MCF 10A (cell line): ENCODE measurements at places on chromosomes 4 and X.
A peak's percentile ranks its signal among the peaks of the same experiment; 100 is the strongest.

DNA sequence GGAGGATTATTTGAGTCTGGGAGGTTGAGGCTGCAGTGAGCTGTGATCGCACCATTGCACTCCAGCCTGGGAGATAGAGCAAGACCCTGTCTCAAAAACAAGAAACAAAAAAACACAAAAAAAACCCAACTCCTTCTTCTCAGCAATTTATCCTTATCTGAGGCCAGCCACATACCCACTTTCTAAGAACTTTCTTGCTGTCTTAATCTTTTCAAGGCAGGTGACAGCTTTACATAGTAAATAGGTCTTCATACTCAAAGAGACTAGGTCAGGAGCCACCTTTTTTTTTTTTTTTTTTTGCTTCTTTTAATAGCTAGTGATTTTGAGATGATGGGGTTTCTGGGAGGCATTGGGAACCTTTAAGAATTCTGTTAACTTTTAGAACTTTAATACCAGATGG, 26.1 kb upstream of the ZCCHC13 start:
- DNase-seq, result no peak

DNA sequence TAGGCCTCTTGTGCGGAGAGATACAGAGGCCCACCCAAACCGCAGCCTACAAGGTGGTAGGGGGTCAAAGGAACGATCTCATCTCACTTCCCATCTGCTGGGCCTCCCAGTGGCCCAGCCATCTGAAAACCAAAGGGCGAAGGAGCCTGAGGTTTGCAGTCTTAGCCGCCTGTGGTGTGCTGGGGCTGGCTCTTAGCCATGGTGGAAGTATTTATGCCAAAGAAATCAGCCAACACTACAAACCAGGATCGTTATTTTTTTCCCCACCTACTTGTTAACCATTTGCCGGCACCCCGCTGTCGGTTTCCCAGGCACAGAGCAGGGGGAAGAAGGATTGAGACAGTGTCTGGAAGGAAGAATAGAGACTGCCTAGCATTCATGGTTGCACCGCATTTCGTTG, 30.9 kb upstream of the CDKL5 start:
- DNase-seq, result no peak

DNA sequence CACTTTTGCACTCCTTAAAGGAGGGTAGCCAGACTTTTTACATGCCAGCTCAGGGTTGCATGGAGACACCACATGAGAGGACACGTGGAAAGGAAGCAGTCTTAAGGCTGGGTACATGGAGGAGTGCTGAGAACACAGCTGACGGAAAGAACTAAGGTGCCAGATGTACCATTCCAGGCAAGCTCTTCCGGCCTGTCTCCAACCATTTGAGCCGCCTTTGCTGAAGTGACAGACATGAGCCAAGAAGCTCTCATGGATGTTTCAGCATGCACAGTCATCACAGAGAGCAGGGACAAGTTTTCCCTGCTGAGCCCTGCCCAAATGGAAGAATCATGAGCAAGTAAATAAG, 83.4 kb upstream of the BMP2K start:
- DNase-seq, result no peak

DNA sequence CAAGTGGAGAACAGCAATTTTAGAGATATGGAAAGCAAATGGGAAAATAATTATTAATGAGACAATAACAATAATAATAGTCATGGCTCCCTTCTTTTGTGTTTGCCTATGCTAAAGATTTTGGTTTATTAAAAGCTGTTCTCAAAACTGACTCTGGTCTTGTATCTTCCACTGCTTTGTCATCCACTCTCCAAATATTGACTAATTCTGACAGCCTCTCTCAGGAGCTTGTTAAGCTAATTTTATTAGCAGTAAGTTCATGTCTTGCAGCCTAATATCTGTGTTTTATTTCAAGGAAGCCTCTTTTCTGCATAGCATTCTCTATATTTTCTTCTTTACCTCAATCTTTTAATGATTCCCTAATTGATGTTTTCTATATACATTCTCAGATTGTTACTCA, 1419.8 kb downstream of the ARAP2 start:
- no peak for DNase-seq

DNA sequence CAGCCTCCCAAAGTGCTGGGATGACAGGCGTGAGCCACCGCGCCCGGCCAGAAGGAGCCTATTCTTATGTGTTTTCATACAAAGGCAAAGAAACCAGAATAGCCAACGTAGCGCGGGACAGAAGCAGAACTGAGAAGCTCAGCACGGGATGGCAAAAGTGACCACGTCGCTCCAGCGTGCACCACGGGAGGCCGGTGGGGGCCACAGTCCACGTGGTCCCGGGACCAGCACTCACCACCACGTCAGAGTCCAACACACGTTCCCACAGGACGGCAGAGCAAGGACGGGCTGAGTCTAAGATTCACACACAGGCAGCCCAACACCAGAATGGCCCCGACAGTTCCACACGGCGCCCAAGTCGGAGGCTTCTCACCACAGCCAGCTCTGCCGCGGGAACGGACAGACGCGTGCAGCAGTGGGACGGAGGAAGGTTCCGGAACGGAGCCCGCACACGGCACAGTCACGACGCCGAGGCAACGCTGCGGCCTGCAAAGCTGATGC, 18.8 kb upstream of the GTPBP6 start:
- DNase-seq, result no peak

DNA sequence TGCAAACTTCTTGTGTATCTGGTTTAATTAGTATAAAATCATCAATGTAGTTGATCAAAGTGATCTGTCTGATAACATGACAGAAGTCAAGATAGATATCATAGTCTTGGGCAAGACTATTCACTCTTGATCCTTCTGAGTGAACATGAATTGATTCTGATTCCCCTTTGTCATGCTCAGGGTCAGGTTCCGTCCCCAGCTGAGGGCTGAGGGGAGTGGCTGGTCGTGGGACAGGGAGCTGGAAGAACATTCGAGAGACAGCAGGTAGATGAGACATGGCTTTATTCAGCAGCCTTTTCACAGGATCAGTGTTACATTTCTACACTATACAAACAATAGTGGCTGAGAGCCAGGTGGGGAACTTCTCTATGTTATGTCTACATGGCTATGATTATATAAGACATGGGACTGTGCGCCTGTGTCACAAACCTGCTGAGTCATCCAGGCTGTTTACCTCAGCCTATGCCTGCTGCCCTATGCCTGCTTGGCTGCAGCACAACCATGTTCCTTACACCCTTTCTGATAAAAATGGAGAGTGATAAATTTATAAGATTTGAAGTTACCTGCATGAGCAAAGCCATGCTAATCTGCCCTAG, 586.9 kb upstream of the NR3C2 start:
- DNase-seq, result peak; percentile 54

GRCh38 chr4:2251073-2251794, 9.3 kb upstream of the HAUS3 start:
- DNase-seq, result no peak

DNA sequence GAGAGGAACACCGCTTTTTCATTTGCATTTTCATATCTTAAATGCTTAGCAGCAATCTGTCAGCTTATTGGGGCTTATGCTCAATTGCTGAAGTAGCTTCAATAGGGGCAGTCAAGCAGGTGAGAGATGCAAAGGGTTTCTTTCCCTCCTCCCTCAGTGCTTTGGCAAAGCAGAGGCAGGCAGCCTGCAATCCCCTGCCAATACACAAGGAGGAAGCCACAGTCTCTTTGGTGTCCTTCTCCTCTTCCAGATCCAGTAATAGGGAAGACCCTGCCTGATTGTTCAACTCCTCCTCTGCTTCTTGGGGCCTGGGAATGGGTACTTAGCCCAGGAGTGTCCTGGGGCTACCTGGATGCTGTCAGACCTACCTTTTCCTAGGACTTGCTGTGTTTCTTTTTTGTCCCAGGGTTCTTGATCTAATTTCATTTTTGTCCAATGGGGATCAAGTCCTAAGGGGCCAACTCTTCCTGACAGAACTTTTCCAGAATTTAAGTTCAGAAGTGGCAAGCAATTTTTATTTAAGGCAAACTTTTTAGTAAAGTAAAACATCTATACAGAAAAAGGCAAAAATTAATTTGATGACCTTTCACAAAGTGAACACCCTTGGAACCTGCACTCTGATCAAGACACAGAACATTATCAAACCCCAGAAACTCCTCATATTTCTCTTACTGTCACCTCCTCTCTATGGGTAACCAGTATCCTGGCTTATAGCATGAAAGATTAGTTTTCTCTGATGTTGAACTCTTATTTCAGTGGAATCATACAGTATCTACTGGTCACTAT, 260.3 kb downstream of the PPP3CA start:
- DNase-seq, result peak; percentile 18

DNA sequence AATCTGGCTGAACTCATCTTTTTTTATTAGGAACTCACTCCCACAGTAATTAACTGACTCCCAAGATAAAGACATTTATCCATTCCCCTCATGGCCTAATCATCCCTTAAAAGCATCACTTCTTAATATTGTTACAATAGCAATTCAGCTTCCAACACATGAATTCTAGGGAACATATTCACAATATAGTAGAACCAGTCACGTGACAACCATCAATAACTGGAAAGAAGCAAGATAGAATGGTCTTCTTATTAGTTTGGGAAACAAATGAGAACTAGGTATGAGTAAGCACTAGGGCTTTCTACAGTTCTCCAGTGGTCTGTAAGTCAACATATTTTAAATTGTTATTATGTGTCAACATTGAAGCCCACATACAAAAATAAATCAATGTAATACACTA, 170.1 kb downstream of the KLHL4 start:
- no peak for DNase-seq

- DNase-seq, result no peak
Measured at GRCh38 chr4:24795666-24796381, 451 bp downstream of the SOD3 start.

DNA sequence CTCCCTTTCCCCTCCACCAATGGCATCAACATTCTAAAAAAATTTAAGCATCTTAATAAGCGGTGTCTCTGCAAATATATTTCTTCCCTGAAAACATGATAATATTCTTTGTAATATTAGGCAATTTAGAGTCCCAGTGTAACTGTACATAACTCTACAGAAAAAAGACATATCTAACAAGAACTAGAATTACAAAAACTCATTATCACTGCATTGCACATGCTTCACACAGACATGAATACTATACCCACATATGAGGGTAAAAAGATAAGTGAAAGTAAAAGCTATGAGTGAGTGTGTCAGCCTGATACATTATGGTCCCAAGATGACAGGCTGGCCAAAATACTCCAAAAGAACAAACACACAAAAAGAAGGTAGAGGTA, 2.4 kb upstream of the FGB start:
- DNase-seq, result no peak

GRCh38 chr4:139606579-139607501, 50.8 kb upstream of the SETD7 start:
- DNase-seq, result peak; percentile 74

DNA sequence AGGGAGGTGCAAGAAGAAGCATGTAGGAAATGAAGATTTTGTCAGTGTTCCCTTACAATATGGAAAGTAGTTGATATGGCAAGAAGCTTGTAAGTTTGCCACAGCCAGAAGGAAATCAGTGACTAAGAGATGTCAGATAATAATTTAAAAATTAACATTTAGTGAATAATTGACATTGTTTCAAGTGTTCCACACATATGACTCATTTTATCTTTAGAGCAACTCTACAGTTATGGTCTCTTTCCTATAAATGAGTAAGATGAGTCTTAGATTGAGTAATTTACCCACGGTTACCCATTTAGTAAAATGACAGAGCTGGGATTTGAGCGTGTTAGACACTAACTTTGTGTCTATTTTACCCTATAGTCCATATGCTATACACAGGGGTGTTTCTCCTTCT, 300.3 kb upstream of the IRS4 start:
- peak; percentile 8 for DNase-seq

DNA sequence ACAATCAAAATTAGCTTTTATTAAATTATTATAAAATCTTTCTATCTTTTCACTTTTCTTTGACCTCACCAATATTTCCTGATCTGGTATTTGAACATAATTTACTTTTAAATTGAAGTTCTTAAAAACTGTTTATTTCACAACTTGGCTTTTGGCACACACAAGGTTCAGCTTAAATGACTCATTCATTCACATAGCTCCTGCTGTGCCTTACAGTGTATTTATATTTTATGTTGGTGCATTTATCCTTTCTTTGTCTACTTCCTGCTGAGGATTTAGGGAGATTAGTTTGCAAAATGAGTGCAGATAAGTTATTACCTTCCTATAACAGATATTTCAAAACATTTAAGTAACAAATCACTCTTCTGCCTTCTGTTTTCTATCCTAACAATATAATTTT, 430.6 kb downstream of the DTHD1 start:
- DNase-seq, result peak; percentile 68

DNA sequence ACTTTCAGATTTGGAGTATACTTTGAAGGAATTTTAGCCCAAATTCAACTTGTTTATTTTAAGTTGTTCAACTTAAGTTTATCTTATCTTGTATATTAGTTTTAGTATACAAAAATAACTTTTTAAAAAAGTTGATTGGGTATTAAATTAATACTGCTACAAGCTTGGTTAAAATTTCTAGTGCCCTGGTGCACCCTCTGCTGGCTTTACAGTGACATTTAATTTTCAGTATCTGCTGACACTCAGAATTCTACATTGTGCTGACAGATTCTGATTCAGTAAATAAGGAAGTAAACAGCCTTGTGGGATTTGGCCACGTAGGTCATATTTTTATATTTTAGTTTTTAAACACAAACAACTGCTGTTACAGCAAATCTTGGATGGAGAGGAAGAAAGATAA, 2.9 kb downstream of the EDA start:
- peak; percentile 41 for DNase-seq

DNA sequence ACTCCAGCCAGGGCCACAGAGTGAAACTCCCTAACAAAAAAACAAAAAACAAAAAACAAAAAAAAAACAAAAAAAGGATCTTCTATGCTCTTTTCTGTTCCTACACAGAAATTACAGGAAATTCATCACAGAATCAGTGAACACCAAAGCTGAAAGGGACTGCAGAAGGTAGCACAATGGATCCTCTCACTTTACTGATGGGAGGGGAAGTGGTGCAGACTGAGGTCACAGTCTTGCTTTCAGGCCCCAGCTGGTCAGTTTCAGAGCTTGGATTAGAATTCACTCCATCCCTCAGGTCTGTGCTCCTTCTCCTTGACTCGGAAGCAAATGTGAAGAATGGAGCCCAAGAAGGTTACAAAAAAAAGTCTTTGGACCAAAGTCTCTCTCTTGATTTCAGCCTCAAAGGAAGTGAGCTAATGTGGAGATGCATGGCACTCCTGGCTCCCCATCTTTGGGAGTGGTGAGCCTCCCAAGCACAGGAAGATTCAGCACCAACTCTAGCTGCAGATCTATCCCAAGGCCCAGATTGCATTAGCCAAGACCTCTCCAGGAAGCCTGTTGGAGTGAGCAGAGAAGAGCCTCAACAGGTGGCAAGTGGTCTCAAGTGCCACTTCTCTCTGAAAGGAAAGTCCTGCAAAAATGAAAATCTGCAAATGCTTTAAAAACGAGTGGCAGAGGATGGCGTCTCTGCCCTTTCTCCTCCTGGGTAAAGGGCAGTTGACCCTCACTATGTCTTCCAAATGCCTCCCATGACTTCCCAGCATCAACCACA, 176.0 kb downstream of the MAML3 start:
- DNase-seq, result no peak
